ENCODE measurements at places on chromosomes 3 and 15. TPM values are rescaled to one million over a fixed set of nuclear protein-coding genes. Genes with fewer than 3 reads are reported as not detected.

The EPHA3 gene
- 0.16 TPM for total RNA-seq

The LMCD1 gene
- 20.6 TPM for total RNA-seq

The GPR176 gene
- total RNA-seq = 15.7 TPM

The ABHD10 gene
- total RNA-seq = 25.7 TPM

The SYNPR gene
- not detected for total RNA-seq

The CLEC3B gene
- 0.57 TPM for total RNA-seq

The FGF12 gene
- total RNA-seq = 2.9 TPM

The DLG1 gene
- 21.9 TPM for total RNA-seq

The GUCA1C gene
- total RNA-seq = not detected

The GOLGA6L10 gene
- 1.3 TPM for total RNA-seq

The STRA6 gene
- total RNA-seq = not detected

The ZNF860 gene
- 1.5 TPM for total RNA-seq

The GPR87 gene
- total RNA-seq = 0.49 TPM
